Activated CD4-positive, alpha-beta T cell treated with anti-CD3 and anti-CD28 coated beads, Interleukin-2, Interleukin-4, amounts not matched to agents 100 ng/mL and 50 ng/mL, durations not matched to agents 16 hours and 8 hours (primary cell): ENCODE measurements at places on chromosomes 6 and 20.

DNA sequence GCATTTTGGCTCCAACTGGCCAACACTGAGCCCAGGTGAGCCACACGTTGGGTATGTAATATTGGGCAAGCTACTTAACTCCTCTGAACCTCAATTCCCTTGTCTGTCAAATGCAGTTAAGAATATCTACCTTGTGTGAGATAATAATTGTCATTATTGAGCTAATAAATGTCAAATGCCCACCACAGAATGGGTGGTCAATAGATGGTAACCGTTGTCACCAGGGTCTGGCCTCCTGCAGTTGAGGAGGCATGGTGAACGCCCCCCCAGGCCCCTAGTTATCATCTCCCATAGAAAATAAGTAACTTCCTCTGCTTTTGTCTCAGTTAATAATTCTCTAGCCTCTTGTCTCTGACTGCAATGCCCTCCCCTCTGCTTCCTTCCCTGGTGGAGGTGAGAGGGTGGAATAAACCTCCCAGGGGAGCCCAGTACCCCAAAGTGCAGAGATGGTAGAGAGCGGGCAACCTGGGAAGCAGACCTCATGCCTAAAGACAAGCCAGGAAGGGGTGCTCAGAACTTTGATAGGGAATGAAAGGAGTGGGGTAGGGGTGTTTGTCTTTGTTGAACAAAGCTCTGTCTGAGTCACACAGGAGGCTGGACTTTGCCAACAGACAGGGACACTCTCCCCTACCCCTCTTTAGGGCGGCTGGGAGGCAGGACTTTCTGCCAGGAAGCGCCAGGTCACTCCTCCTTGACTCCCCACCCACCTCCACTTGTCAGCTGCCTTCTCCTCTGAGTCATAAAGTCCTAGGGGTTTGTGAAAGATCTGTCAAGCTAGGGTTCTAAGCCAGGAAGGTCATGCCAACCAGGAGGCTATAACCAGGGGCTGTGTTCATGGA lies 1.3 kb upstream of the UNC5CL start:
- peak; percentile 29 for DNase-seq

- DNase-seq: no peak
Observed at GRCh38 chr6:24919056-24919892, 16.5 kb downstream of the RIPOR2 start.

- no peak for DNase-seq
Observed at GRCh38 chr6:95413789-95414188, 163.5 kb upstream of the MANEA start.

GRCh38 chr6:157760589-157761330 lies 62.3 kb upstream of the SNX9 start:
- peak; percentile 24 for DNase-seq

- DNase-seq: no peak
Observed at GRCh38 chr20:57003012-57003411, 263.4 kb downstream of the BMP7 start.

GRCh38 chr20:445514-446336 lies 16.6 kb downstream of the TBC1D20 start:
- DNase-seq: no peak

DNA sequence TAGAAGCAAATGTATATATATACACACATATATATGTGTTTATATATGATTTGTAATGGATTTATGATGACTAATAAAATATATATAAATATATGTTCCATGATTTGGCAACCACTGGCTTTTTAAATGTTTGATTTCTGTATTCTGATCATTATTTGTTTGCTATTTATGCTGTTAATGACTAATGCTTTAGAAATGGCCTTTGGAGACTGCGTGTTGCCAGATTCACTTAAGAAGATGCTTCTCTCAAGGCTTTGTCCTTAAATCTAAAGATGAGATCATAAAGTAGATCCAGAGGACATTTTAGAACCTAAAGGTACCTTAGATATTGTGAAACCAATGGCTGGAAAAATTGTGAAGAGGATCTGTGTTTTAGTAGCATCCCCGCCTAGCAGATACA lies 116.0 kb upstream of the SUPT3H start:
- no peak for DNase-seq

DNA sequence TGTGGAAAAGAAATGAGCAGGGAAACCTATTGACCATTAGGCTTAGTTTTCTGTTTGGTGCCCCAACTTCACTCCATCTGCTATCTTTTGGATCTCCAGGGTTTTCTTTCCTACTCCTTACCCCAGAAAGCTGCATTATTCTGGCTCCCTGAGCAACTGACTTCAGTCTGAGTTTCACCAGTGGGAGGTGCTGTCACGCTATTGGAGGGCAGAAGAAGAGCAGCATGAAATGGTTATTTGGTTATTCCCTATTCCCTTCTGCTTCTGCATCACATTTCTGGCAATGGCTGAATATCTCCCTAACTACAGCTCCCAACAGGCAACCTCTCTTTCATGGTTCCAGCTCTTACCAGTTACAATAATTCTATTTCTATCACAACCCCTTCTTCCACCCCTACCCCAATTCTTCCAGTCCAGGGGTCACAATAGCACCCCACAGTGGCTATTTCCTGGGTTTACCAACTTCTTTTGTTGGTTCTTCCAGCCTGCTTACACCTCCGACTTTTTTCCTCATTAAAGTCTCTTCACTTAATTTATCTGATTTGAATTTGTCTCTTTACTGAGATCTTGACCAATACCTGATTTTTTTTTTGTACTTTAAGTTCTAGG lies 311.5 kb downstream of the PLCB1 start:
- DNase-seq: no peak

- peak; percentile 45 for DNase-seq
Observed at GRCh38 chr20:836190-836589, 2.7 kb downstream of the FAM110A start.

DNA sequence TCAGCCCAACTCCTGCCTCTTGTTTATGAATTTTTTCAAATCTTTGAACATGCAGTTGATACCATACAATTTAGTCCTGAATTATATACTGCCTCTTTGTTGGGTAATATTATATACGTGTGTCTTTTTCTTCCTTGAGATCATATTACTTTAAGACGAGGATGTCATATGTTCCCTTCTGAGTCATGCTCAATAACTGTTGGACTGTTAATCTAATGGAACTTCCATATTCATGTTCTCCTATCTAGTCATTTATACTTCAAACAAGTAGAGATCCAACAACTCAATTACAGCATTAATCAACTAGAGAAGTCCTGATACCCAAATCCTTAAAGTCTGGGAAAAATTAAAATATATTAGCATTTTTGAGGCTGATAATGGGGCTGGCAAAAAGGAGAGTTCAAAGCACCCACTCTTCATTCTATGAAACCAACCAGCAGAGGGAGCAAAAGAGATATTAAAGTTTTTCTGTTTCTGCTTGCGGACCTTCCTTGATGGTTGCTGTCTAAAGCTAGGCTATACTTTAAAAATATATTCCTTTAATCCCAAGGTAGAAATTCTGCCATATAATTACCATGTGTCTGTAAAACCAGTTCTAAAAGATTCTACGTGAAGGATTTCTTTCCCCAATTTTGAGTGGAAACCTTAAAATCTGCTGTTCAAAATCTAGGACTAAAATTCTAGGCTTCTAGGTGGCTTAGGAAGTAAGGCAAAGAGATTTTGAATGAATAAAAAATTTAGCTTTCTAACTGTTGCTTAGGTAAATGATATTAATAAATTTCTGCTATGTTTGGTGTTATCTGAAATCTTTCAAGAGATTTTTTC lies 498.9 kb downstream of the BCKDHB start:
- DNase-seq: peak; percentile 11

GRCh38 chr20:19658137-19658536 lies 99.9 kb upstream of the RIN2 start:
- no peak for DNase-seq

GRCh38 chr6:131951576-131952230 lies 531 bp upstream of the CCN2 start:
- DNase-seq: no peak
